Activated T-helper 1 cell treated with anti-CD3 and anti-CD28 coated beads, Interleukin-2, amount 50 U/mL, for 16 hours (primary cell): ENCODE measurements at places on chromosomes 3 and 15.

- no peak for DNase-seq
Measured at GRCh38 chr3:4680871-4681300, 187.7 kb downstream of the ITPR1 start.

DNA sequence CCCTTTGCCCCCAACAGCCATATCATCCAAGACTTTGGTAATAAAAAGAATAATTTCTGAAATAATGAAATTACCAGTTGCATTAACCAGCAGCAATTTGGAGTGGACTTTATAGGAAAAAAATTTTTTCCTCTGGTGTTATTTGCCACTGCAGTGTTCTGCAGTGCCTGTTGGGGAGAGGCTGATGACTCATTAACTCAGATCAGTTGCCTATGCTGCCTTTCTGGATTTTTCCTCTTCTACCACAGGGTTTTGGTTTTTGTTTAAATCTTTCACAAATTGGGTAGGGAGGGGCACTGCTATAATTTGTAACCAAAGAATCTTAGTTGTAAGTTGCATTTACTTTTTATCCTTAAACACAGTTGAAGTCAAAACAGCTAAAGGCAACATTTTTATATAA is 22.7 kb downstream of the ATP6V1A start:
- no peak for DNase-seq

DNA sequence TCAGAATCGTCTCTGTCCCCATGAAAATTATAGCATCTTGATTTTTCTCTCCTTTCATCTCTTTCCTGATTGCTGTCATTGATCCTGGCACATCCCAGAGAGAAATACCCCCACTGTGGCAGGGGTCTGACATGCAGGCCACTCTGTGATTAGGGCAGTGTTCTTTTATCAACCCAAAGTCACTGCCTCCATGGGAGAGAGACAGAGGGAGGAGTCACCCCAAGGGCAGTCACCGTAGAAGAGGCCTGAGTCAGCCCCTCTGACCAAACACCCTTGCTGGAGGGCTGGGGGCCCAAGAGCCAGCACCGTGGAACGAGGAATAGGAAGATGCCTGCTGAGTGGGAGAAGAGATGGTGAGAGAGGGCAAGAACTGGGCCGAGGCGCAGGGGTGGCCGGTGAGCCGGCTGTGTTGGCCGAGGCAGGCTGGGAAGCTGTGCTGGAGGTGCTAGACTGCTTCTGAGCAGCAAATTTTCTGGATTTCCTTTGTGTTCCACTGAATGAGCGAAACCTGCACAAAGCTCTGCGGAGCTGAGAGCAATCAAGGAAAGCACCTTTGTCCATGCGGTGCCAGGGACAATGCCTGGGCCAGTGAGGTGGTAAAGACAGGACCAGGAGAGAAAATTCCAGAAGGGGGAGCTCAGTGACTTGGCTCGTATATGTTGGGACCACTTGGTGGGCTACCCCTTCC is 103.8 kb downstream of the ADCY5 start:
- DNase-seq, result no peak

DNA sequence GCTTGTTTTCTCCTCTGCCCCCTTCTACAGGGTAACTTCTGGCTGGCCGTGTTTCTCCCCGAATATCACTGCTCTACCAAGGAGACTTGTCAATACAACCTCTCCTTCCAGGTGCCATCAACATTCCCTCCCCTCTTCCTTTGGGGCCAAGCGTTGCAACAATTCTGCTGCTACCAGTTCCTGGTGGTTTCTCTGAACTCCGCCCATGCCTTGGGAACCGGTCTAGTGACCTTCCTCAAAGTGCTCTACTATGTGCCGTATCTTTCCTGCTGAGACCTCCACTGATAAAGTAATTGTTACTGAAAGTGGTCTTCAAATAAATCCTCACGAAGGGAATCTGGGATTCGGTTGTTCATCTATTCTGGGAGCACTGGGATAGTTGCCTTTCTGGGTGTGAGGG is 26.2 kb downstream of the PCSK6 start:
- no peak for DNase-seq

DNA sequence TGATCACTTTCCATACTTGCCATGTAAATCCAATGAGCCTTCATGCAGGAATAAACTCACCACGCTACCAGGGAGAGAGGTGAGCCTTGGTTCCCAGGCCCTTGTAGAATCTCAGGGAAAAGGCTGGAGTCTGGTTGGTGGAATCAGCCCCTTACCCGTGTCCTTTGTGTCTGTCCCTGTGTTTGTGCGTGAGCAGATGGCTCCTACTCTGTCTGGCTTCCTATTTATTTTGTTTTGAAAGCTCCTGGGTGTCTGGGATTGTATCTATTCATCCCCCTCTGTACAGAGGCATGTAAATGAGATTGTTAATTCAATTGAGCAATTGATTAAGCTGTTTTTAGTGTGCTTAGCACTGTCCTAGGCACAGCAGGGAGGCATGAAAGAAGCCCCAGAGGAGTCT is 278.1 kb downstream of the THSD4 start:
- no peak for DNase-seq

DNA sequence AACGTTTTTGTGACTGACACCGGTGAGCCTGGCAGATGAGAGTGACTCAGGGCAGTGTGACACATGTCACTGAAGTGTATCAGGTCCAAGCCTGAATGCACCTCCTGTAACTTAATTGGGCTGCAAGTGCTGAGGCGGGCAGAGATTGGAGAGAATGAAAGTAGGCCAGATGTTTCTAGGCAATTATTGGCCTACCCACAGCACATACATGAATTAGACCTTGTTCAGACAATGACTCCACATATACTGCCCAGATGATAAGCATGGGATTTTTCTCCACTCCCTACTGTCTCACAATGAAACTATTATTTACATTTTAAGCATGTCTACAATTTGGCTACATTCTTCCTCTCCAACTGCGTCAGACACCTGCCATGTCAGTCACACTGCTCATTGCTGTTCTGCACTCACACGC is 187.3 kb upstream of the ZNF385D start:
- DNase-seq, result no peak
